ENCODE measurements at places on chromosomes 4 and X. TPM values are rescaled to one million over a fixed set of nuclear protein-coding genes. Genes with fewer than 3 reads are reported as not detected.

DNA sequence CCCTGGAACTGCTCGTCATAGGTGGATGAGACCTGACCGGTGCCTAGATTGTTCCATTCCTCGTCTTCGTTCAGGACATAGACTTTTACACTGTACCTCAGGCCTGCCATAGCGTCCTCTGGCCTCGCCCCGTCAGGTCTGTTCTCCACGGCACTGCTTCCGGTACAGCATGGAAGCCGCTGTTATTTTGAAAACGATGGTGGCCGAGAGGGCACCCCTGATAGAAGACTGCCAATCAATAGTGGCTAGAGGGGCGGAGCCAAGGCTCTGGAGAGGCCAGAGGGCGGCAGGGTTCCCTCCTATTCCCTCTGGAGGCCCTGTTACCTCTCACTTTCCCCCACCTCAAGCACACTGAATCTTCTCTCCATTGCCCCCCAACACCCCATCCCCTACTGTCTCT is at the start of gene PPP4R3C:
Gene PPP4R3C, minus strand, starts transcription at position 155 of the 400 bp plus-strand sequence. Its CDS starts 45 bp downstream, at position 110.
- DNase-seq = no peak

GRCh38 chrX:55119712-55120111 is 30.9 kb downstream of the PAGE2 start:
- no peak for DNase-seq

CHRDL1 gene
- not detected for total RNA-seq

CT83 gene
- not detected for total RNA-seq

GRCh38 chr4:10278071-10278470 is 161.5 kb upstream of the WDR1 start:
- no peak for DNase-seq

MAGEC1 gene
- total RNA-seq = not detected

DNA sequence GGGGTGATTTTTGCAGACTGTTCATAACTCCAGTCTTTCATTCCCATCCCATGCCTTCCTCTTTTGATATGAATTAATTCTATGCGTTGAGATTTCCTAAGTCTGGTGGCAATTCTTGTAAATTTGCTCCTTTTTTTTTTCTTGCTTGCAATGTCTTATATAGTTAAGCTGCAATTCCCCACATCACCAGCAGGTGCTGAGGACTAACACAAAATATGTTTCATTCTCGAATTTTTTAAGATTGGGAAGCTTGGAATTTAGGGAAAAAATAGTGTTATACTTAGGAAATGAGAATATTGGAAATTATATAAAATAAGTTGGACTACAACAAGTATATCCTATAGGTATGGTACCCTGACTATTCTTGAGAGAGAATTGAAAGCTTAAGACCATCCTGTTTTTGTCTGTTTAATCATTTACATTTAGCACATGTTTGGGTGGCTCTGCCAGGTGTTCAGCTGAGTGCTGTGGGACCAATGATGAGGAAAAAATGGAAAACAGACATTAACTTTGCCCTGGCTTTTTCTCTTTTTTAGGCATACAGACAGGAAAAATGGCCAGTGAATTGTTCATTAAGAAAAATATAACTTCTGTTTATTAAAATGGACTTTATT is 30.2 kb downstream of the AFF2 start:
- peak; percentile 45 for DNase-seq

GRCh38 chrX:103729015-103729414 is 18.3 kb downstream of the TMEM31 start:
- no peak for DNase-seq

DNAAF6 gene
- not detected for total RNA-seq

DRP2 gene
- total RNA-seq = 0.10 TPM

DNA sequence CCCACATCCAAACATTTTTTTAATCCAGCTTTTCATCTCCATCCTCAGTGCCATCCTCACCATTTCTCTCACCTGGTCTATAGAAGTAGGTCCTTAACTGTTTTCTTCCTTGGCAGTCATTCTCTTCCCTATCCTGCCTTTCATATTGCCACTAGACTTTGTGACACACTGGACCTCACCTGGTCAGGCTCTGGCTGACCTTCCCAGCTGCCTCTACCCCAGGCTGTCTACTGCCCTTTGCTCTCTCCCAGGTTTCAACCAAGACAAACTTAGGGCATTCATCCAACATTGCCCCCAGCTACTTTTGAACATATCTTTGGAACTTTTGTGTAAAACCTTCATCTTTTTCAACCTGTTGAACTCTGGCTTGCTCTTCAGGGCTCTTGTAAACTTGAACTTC is 39.8 kb downstream of the TRAPPC11 start:
- DNase-seq = no peak

DNA sequence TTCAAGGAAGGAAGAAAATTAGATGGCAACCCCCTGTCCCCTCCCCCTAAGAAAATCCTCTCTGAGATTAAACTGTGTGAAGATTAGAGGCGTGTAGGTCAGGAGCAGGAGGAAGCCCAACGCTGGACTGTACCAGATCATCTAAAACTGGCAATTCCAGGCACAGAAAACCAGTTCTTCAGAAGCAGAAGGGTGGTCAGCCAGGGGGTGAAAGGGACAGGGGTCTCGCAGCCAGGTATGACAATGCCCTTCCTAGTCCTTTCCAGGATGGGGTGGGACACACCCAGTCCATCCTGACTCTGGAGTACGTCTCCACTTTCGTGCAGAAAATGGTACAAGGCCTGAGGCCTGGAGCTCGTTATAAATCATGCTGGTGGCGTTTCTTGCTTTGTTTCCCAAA is 3.3 kb upstream of the RHOH start:
- DNase-seq = no peak

DNA sequence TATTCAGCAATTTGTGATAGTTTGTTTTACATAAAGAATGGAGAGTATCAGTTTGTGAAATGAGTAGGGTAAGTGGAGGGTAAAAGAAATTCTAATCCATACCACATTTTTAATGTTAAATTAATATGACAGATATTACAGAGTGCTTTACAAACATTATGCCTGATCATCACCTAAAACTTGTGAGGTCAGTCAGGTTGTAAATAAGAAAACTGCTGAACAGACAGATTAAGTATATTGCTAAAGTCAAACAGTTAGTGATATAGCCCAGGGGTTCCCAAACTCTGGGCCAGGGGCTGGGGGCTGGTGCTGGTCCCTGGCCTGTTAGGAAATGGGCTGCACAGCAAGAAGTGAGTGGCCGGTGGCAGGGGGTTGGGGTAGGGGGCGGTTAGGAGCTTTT is 273.6 kb downstream of the TRAM1L1 start:
- no peak for DNase-seq

DNA sequence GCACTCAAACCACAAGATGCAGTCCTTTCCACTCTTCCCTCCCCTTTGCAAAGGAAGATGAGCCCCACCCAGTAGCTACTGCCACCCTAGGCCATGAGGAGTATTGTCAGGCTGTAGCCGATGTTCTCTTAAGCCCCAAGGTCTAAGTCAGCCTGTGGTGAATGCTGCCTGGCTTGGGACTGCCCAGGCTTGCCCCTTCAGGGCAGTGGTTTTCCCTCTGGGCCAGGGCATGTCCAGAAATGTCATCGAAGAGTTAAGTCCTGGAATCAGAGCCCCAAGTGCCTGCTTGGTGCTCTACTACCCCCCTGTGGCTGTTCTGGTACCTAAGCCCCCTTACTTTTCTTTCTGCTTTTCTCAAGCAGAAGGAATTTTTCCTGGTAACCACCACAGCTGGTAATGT is 11.8 kb upstream of the PGK1 start:
- no peak for DNase-seq

DNA sequence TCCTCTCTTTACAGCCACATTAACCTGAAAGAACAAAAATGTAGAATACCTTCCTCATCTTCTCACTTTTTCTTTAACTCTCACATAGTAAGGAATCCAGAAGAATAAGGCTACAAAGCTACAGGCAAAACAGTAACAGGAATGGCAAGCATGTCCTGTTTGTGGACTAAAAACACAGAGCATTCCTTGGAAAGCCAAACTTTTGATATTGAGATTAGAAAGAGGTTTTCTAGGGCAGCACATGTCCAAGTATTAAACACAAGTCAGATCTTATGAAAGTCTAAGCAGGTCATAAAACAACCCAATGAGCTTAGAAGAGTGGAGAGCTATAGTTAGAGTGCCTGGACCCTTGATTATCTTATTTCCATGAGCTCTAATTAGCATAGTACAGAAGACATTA is 58.2 kb upstream of the FAM9C start:
- no peak for DNase-seq

FABP2 gene
- total RNA-seq = not detected

IL2RG gene
- 276 TPM for total RNA-seq

KLB gene
- 0.10 TPM for total RNA-seq

CYP2U1 gene
- 16.3 TPM for total RNA-seq

ETDB gene
- total RNA-seq = not detected

DNA sequence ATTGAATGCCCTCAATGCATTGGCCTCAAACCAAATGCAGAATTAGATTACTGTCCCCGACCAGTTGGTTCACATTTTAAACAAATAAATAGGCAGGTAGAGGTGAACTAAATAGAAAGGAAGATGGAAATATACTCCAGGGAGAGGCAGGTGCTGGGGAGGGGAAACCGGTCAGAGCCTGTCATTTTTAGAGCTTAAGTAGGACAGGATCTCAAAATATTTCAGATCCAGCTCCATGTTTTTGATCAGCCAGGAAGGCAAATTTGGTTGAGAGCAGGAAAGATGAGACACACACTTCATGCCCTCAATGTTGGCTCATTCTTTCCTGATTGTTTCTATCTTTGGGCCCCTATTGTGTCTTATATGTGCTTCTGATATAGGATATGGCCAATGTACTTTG is 206.7 kb downstream of the SHROOM3 start:
- no peak for DNase-seq

MAB21L2 gene
- total RNA-seq = not detected

DNA sequence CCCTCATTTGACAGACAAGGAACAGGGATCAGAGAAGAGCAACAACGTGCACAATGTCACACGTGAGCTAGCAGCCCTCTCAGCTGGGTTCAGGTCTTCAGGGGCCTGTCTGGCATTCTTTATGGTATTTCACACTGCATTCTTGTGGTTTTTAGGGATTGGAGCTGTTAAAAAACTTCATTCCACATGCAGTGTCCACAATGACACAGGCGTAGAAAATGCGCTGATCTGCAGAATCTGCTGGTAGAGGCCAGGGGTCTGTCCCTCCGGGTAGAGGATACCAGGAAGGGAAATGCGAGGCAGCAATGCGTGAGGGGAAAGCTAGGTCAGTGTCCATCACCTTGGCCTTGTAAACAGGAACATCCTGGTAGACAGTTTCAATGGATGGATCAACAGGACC is 36.6 kb downstream of the MAP7D3 start:
- DNase-seq = no peak

Measured in B cell (primary cell).